ENCODE measurements at places on chromosomes 3 and 15.
A peak's percentile ranks its signal among the peaks of the same experiment; 100 is the strongest.

GRCh38 chr15:58148120-58148519, 9.9 kb downstream of the AQP9 start:
- no peak for DNase-seq

GRCh38 chr15:90291679-90292356, 26.3 kb downstream of the NGRN start:
- no peak for DNase-seq

DNA sequence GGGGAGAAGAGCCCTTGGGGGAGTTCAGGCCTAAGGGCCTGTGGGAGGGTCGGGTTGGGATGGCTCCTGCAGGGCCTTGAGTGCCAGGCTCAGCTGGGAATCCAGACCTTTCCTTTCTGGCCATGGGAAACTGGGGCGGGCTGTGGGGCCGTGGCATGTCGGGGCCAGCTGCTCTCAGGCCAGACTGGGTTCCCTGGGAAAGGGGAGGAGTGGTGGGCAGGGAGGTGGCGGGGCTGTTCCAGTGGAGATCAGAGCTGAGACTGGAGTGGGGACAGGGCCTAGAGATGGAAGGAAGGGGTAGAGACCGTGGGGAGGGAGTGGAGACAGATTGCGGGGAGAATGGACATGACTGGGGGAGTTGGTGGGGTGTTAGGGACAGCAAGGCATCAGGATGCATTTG, 20.3 kb downstream of the FBLN2 start:
- DNase-seq = no peak

- peak; percentile 35 for DNase-seq
Observed at GRCh38 chr3:64489361-64490044, 198.3 kb downstream of the ADAMTS9 start.

GRCh38 chr3:39506863-39507262, 39.4 kb downstream of the MOBP start:
- no peak for DNase-seq

DNA sequence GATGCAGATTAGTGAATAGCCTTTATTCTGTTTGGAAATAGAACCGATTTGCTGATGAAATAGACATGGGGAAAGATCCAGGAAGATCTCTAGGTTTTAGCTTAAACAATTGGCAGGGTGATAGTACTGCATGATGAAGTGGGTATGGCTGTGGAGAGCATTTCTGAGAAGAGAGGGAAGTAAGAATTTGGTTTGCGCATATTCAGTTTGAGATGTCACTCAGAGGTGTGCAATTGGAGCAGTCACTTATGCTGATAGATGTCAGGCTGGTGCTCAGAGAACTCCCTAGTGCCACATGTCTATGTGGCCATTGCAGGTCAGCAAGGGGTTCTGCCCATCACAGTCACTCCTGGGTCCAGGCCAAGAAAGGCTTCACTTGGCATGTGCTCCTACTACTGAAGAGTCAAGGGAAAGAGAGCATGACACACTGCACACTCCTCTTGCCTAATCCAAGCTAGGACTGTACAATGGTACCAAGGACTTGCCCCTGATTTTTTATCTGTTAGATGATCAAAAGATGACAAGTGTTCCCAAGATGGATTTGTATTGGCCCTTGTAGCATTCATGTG, 57.2 kb upstream of the ST8SIA2 start:
- no peak for DNase-seq

DNA sequence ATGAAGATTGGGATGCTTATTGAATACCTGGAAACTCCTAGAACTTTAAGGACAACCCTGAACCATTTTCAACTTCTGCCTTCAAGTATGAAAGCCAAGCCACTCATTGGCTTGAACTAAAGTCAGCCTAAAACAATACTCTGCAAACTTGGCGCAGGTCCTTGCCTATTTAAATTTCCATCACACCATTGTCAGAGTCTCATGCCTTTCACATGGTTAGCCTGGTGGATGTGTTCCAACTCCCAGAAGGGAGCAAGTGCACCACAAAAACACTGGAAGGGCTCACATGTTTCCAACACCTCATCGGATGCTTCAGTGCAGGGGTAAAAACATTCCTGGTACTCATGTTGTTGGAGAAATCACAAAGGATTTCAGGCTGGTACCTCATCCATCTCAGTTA, 511.6 kb upstream of the MDFIC2 start:
- no peak for DNase-seq
